ENCODE measurements at places on chromosomes 16 and 17. TPM values are rescaled to one million over a fixed set of nuclear protein-coding genes. Genes with fewer than 3 reads are reported as not detected.

GRCh38 chr16:67170168-67170948, at the start of gene NOL3:
TSS of gene NOL3 (plus strand) at chr16:67170538.
- H3K27me3 ChIP-seq, result peaks cover 99% of the 10 kb centered on the region
- peaks cover 35% of the 10 kb centered on the region for H3K4me1 ChIP-seq
- peak; percentile 52 for DNase-seq
- H3K36me3 ChIP-seq, result no peaks in the 10 kb centered on the region

DNA sequence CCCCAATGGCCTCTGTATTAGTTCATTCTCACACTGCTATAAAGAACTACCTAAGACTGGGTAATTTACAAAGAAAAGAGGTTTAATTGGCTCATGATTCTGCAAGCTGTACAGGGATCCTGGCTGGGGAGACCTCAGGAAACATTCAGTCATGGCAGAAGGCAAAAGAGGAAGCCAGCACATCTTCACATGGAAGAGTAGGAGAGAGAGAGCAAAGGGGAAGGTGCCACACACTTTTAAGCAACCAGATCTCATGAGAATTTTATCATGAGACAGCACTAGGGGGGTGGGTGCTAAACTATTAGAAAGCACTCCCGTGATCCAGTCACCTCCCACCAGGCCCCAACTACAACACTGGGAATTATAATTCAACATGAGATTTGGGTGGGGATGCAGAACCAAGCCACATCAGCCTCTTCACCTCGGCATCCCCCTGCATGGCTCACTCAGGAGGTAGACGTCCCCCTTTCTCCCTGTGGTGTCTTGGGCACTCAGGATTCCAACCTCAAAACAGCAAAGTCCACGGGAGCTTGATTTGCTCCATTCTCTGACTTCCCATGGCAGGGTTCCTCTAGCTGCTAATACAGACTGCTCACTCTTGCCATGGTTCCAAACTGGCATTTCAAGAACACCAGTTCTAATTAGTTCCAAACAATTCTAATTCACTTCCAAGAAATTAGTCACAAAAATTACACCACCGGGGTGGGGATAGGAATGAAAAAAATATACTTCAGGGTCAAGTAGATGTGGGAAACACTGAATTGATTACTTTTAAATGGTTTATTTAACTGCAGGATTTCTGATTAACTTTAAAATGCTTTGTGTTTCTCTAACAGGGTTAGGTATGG, 203.8 kb upstream of the HSBP1 start:
- no peak overlapping the region for H3K4me3 ChIP-seq
- H3K27me3 ChIP-seq, result no peaks in the 10 kb centered on the region
- H3K36me3 ChIP-seq, result no peaks in the 10 kb centered on the region
- H3K27ac ChIP-seq, result no peak overlapping the region
- H3K4me1 ChIP-seq, result no peaks in the 10 kb centered on the region
- DNase-seq, result no peak

GRCh38 chr17:63399856-63400255, 46.2 kb downstream of the CYB561 start:
- H3K4me3 ChIP-seq, result no peak overlapping the region
- no peak overlapping the region for H3K27ac ChIP-seq
- peaks cover 2% of the 10 kb centered on the region for H3K4me1 ChIP-seq
- DNase-seq, result peak; percentile 65
- H3K27me3 ChIP-seq, result no peaks in the 10 kb centered on the region

Gene SP6
- 1.4 TPM for polyA plus RNA-seq

- no peak overlapping the region for H3K4me3 ChIP-seq
- H3K36me3 ChIP-seq, result no peaks in the 10 kb centered on the region
- no peak for DNase-seq
- no peaks in the 10 kb centered on the region for H3K27me3 ChIP-seq
- no peaks in the 10 kb centered on the region for H3K4me1 ChIP-seq
- no peak overlapping the region for H3K27ac ChIP-seq
These were observed 575.5 kb upstream of the C16orf82 start for GRCh38 chr16:26491101-26491670.

GRCh38 chr17:74729368-74729767, 7.7 kb upstream of the RAB37 start:
- H3K27me3 ChIP-seq, result no peaks in the 10 kb centered on the region
- DNase-seq, result no peak
- H3K36me3 ChIP-seq, result no peaks in the 10 kb centered on the region
- no peaks in the 10 kb centered on the region for H3K4me1 ChIP-seq

DNA sequence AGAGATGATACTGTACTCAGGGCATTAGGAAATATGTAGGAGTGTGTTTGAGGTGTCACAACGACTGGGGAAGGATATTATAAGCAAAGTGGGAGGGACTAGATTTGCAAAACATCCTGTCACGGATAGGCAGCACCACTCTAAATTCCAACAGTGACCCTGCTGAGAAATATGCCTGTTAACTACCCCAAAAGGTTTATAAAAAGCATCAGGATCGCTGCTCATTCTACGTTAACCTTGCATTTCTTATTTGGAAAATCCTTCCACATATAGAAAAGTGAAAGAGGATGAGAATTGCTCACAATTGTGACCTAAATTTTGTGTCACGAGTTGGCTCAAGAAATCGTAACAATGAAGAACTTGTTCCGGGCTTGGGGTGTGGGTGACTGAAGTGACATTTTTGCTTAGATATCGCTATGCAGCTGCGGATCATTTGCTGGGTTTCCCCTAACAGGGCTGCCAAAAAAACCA, 51.6 kb downstream of the N4BP1 start:
- DNase-seq, result no peak
- no peak overlapping the region for H3K4me3 ChIP-seq
- peaks cover 24% of the 10 kb centered on the region for H3K36me3 ChIP-seq
- no peak overlapping the region for H3K27ac ChIP-seq
- peaks cover 18% of the 10 kb centered on the region for H3K4me1 ChIP-seq

- H3K27ac ChIP-seq, result peak within 1 kb of the TSS; percentile 86
- H3K4me1 ChIP-seq, result peaks cover 13% of the 10 kb centered on the region
- DNase-seq, result peak; percentile 96
- peaks cover 29% of the 10 kb centered on the region for H3K36me3 ChIP-seq
These were observed at the start of gene TBL3 for GRCh38 chr16:1971796-1972489. TSS of gene TBL3 (plus strand) at chr16:1972053. CDS start at chr16:1972165, 112 bp downstream.

Gene CMTM2
- 0.25 TPM for polyA plus RNA-seq

DNA sequence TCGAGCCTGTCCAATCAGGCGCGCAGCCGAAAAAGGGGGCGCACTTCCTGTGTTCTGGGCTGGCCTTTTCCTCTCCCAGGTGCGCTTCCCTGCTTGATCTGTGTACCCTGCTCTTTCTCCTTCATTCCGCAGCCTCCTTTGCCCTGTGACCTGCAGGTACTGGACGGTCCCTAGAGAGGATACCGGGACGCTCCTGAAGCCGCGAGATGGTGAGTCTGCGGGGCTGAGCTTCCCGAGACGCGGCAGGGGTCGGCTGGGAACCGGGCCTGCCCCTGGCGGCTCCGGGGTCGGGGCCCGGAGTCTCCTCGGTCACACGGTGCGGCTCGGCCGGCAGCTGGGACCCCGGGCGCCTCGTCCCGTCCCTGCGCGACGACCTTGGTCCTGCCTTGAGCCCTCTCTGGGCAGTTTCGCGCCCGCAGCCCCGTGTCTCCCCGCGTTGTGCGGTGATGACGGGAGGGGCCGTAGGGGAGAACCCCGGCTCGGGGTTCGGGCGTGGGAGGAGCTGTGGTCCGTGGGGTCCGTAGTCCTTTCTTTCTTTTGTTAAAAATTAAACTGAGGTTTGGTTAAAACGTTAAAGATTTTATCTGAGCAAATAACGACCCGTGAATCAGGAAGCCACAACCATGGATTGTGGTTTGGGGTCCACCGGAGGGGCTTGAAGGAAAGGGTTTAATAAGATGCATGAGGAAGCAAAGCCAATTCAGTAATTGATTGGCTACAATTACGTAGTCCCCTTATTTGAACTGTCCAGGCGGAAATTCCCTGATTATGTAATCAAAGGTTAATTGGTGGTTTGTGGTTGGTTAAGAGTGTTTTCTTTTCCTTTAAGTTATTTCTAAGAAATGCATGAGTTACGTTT, 172.8 kb upstream of the ZNF267 start:
- peak; percentile 91 for DNase-seq
- no peaks in the 10 kb centered on the region for H3K27me3 ChIP-seq
- H3K4me1 ChIP-seq, result no peaks in the 10 kb centered on the region
- H3K4me3 ChIP-seq, result peak overlapping the region; percentile 78
- peak overlapping the region; percentile 59 for H3K27ac ChIP-seq

DNA sequence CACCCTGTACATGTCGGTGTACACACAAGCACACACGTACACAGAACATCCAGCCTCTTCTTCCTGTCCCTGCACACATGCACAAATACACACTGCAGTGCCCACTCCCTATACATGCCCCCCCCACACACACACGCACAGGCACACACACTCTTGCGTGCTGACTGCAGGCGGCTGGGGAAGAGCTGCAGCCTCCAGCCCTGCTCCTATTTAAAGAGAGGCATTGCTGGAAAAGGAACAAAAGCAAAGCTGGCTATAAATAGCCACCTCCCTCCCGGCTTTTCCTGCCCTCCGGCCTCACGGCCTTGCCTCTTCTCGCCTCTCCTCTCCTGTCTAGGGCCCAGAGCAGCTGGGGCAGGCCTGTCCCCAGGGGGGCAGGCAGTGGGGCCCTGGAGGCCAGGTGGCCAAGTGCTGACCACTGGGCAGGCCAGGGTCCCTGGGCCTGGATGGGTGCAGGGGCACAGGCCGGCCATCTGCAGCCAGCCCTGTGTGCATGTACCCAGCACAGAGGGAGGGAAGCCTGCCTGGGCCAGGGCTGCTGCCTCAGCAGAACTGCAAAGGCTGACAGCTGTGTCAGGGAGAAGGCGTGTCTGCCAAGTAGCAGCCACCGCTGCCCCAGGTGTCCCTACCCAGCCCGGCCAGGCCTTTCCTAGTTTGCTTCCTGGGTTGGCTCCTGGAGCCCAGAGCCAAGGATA, 25.4 kb downstream of the RTN4RL1 start:
- peak; percentile 74 for DNase-seq
- H3K4me1 ChIP-seq, result peaks cover 40% of the 10 kb centered on the region
- peak overlapping the region; percentile 77 for H3K27ac ChIP-seq
- peaks cover 7% of the 10 kb centered on the region for H3K36me3 ChIP-seq
- no peaks in the 10 kb centered on the region for H3K27me3 ChIP-seq

DNA sequence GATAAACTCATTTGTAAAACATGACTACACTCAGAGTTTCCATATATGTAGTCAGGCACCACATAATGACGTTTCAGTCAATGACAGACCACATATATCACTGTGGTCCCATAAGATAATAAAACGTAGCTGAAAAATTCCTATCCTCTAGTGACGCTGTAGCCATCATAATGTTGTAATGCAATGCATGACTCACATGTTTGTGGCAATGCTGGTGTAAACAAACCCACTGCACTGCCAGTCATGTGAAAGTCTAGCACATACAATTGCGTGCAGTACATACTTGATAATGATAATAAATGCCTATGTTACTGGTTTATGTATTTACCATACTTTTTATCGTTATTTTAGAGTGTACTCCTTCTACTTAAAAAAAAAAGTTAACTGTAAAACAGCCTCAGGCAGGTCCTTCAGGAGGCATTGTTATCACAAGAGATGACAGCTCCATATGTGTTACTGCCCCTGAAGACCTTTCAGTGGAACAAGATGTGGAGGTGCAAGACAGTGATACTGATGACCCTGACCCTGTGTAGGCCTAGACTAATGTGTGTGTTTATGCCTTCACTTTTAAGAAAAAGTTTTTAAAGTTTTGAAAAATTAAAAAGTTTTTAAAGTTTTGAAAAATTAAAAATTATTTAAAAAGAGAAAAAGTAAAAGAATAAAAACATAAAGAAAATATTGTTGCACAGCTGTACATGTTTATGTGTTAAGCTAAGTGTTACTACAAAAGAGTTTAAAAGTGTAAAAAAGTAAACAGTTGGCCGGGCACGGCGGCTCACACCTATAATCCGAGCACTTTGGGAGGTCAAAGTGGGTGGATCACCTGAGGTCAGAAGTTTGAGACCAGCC, 9.0 kb downstream of the STAT5B start:
- DNase-seq, result no peak
- H3K4me3 ChIP-seq, result no peak overlapping the region
- H3K36me3 ChIP-seq, result no peaks in the 10 kb centered on the region
- no peaks in the 10 kb centered on the region for H3K4me1 ChIP-seq
- no peaks in the 10 kb centered on the region for H3K27me3 ChIP-seq
- H3K27ac ChIP-seq, result no peak overlapping the region

GRCh38 chr16:12497526-12497925, 306.2 kb downstream of the CPPED1 start:
- DNase-seq, result no peak
- no peak overlapping the region for H3K4me3 ChIP-seq
- no peak overlapping the region for H3K27ac ChIP-seq
- no peaks in the 10 kb centered on the region for H3K36me3 ChIP-seq
- no peaks in the 10 kb centered on the region for H3K27me3 ChIP-seq

- peaks cover 5% of the 10 kb centered on the region for H3K4me1 ChIP-seq
- H3K4me3 ChIP-seq, result no peak overlapping the region
- no peak overlapping the region for H3K27ac ChIP-seq
- no peaks in the 10 kb centered on the region for H3K36me3 ChIP-seq
These were observed 6.7 kb upstream of the CCDC92B start for GRCh38 chr17:2755891-2756724.

Data from large intestine (tissue), 12 donors.